ENCODE measurements at places on chromosomes 12 and 14. TPM values are rescaled to one million over a fixed set of nuclear protein-coding genes. Genes with fewer than 3 reads are reported as not detected.
A peak's percentile ranks its signal among the peaks of the same experiment; 100 is the strongest.

EFS gene
- polyA plus RNA-seq, result 1.4 TPM

TMEM132C gene
- polyA plus RNA-seq, result not detected

KRT6A gene
- 10,395 TPM for polyA plus RNA-seq

KRT78 gene
- 1.7 TPM for polyA plus RNA-seq

TMEM116 gene
- 8.3 TPM for polyA plus RNA-seq

CMTM5 gene
- polyA plus RNA-seq, result not detected

DAO gene
- not detected for polyA plus RNA-seq

C12orf75 gene
- 123 TPM for polyA plus RNA-seq

- DNase-seq, result no peak
These were observed 2.1 kb downstream of the SLC39A2 start for GRCh38 chr14:21001218-21001617.

DNA sequence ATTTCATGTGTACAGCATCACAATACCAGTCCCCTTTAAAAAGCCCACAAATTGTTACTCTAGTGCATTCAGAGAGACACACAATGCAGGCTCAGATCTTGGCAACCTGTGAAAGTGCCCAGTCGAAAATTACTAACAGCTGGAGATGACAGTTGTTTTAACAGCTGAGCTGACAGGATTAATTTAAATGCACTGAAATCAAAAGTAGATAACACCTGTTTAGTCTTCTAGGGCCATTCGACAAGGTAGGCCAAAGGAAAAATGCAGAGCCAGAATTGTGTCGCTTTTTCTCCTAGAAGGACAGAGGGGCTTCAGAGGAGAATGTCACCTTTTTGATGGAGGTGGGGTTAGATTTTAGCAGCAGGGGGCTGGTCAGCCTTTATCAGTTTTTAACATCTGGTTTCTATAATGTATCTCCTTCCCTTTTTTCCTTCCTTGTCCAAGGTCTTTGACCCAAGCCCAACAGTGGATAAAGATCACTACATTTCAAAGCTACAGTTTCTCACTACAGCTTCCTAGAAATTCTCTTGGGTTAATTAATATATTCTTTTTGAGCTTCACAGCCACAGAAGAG is 139.1 kb downstream of the SOX5 start:
- DNase-seq, result no peak

GRCh38 chr14:54812617-54813016 is 90.0 kb downstream of the GCH1 start:
- DNase-seq, result no peak

DNA sequence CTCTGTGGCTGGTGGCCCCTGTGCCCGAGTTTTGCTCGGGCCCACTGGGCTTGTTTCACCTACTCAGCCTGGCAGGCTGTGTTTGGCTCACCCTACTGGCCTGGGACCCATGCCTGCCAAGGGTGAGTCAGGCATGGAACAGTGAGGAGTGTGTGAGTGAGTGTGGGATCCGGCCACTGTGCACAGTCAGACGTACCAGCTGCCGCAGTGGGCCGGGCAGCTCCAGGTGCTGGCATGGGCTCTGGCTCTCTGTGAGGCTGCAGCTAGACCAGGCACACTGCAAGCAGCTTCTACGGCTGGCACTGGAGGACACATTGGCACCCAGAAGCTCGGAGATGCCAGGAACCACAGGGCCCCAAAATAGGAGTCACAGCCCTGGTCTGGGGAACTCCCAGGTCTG is 40.6 kb downstream of the HSD17B6 start:
- no peak for DNase-seq

DNA sequence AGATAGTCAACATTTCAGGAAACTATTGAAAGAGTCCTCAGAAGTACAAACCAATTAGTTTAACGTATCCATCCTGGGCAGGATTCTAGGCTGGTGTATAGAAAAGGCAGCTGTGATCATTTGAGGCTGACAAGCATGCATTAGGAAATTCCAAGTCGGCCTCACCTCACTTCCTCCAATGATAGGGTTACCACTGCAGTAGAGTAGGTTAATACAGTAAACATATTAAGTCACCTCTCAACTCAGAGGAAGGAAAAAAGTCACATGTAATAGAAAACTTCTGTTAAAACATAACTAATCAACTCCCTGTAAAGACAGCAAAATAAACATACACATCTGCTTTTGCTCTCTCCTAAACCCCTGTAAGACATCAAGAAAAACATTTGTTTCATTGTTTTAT is 33.5 kb downstream of the MED13L start:
- DNase-seq, result no peak

DNA sequence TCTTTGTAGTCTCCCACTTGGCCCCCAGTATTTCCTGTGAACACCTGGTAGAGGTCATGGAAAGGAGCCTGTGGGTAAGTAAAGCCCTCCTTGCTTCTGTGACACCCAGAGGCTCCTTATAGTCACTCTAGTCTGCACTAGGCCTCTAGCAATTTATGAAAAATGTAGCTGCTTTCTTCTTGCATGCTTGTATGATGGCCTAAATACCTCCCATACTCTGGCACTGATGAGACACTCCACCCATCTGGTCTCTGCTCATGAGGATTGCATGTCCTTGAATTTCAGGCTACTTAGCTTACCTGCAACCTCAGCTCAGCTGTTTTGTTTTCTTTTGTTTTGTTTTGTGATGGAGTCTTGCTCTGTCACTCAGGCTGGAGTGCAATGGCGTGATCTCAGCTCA is 4.6 kb upstream of the A2ML1 start:
- DNase-seq, result no peak

- no peak for DNase-seq
These were observed 11.4 kb upstream of the CALCOCO1 start for GRCh38 chr12:53738406-53739213.

- DNase-seq, result no peak
These were observed 155.8 kb upstream of the FKBP4 start for GRCh38 chr12:2639020-2639298.

GRCh38 chr12:104873374-104873773 is 84.7 kb downstream of the SLC41A2 start:
- DNase-seq, result no peak

DNA sequence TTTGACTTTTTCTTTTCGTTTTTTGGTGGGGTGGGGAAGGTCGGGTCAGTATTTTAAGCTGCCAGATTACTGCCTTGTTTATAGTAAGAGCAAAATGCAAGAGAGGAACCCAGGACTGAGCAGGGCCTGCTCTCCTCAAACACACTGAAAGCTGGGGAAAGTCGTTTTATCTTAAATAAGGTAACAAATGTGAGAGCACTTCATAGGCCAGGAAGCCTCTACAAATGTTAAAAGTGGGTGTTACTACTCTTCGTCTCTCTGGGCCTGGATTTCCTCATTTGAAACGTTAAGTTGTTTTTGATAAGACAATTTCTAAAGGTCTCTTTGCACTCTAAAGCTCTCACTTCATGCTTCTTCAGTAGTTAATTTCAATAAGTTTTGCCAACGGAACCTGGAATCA is 33.8 kb downstream of the PLEKHG7 start:
- no peak for DNase-seq

GRCh38 chr12:121522971-121523370 is 57.9 kb downstream of the KDM2B start:
- DNase-seq, result no peak

GRCh38 chr14:63647696-63648410 is 6.2 kb upstream of the WDR89 start:
- no peak for DNase-seq

DNA sequence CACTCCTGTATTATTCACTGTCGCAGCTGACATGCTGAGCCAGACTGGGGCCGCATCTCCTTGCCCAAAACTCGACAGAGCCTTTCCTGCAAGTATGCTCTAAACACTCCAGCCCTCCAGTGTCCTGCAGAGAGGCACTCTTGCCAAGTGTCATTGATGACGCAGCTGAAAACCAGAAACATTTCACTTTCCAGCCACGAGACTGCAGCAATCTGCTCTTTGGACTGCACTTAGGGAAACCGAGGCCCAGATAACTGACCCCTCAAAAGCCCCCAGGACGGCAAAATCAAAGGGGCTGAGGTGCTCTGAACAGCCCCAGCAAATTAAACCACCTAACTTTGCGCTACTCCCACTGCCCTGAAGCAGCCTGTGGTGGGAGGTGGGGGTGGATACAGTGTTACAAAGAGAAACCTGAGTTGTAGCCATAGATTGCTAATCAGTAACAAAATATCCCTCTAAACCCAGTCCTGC is 2.6 kb downstream of the CCDC85C start:
- DNase-seq, result no peak

- no peak for DNase-seq
These were observed 2.3 kb downstream of the HIP1R start for GRCh38 chr12:122837306-122838265.

DNA sequence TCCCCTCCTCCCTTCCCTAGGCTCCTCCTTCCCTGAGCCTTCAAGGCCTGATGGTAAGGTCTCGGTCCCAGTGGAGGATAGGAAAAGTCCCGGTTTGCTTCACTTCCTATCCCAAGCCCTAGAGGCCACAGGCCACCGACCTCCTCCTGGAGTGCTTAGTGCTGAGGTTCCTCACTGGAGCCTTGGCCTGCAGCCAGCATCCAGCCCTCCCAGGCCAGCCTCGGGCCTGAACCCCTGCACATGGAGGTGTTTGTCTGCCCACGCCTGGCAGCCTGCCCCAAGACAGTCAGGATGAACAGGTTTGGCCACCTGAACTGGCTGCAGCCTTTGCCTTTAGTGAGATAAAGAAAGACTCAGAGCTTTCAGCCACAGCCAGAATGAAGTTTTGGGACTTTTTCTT is 15.8 kb upstream of the KRT7 start:
- DNase-seq, result no peak

DNA sequence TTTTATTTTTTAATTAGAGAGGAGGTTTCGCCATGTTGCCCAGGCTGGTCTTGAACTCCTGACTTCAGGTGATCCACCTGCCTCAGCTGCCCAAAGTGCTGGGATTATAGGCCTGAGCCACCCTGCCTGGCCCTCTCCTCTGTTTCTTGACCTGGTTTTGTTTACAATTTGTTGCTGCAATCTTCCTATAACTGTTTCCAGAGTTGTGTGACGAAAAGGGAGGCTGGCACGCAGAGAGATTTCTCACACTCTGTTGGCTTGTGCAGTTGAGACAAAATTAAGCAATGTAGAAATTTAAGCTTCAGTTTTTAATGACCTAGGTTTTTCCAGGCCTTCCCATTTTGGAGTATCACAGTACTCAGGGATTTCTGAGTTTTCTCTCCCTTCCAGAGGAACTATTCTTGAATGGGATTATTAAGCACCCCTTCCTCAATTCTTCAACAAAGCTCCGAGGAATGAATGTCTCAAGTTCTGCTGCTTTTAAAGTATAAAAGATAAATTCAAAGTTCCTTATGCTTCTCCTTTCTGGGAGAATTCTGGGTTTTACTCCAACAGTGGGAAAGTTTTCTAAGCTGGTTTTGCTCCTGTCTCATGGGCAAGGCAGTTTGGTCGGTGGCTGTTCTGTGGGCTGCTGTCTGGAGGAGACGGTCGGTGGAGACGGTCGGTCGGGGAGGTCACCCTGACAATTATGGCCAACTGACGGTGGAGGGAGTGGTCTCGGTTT is 20.4 kb upstream of the FOS start:
- DNase-seq, result no peak

DNA sequence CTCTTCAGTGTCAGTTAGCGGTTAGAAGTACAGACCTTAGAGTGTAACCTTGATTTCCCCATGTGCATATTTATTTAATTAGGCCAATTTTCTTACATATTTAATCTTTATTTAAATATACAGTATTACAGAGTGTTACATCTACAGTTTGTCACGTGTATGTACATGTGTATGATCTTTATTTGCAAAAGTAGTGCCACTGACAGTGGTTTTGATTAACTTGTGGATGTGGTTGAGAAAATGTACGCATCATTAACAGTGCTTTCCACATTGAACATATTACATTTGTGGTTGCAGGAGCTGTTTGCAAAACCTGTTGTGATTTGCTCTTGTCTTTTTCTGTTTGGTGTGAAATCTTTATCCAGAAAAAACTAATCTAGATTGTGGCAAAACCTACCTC is 535.5 kb downstream of the FLRT2 start:
- no peak for DNase-seq

DNA sequence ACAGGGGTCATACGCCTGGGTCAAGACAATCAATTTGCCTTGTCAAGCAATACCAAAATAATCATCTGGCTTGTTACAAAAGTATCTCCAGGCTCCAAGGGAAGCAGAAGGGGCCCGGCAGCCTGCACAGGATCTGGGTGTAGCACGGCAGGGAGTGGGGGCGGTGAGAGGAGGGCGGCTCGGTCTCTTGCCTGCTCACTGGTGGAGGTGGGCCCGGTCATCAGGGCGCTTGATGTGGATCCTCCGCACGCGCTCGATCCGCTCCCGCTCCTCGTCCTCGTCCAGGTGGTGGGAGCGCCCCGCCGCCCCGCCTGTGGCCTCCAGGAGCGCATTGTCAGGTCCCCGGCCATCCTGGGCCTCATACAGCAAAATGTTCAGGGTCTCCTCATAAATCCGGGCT is 25.7 kb downstream of the KCTD10 start:
- DNase-seq, result no peak

DNA sequence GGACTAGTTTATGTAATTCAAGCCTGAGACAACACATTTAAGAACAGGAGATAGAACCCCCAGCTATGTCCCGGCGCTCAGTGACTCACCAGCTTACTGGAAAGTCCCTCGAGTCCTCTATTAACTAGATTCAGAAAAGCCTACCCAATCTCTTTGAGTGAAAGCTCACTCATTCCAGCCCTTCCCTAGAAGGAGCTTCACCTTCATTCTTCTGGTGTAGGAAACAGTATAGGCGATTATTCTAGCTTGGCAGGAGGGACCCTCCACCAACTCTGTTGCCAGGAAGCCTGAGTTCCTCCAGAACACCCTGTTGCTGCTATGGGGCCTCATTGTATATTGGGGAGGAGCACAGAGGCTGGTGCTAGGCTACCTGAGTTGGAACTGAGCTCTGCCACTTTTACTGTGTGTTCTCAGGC is 57.2 kb upstream of the AEBP2 start:
- peak; percentile 62 for DNase-seq

DNA sequence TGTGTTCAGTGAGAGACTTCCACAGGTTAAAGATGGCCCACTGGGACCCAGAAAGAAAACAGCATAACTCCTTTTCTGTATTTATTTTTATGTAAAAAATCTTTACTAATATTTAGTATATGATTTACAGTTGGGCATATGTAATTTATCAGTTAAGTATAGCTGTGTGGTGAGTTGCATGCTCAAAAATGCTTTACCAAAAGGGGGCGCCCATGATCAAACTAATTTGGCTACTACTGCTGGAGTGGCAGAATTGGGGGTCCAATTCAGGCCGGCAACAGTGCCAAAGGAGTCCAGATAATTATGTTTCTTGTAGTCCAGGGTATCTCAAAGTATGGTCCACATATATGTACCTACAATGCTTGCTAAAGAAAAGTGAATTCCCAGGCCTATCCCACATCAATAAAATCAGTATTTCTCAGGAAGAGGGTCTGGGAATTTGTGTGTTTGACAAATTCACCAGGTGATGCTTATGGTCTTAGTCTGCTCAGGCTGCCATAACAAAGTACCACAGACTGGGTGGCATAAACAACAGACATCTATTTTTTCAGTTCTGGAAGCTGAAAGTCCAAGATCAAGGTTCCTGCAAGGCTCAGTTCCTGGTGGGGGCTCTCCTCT is 152.0 kb downstream of the KTN1 start:
- DNase-seq, result no peak

GRCh38 chr14:84826294-84826693 is 703.6 kb upstream of the FLRT2 start:
- DNase-seq, result peak; percentile 45

- DNase-seq, result no peak
These were observed 41.3 kb upstream of the CMKLR1 start for GRCh38 chr12:108380382-108380781.

GRCh38 chr12:12718853-12719252 is 1.7 kb downstream of the CDKN1B start:
- DNase-seq, result no peak

GRCh38 chr12:84954415-84954814 is 41.8 kb upstream of the SLC6A15 start:
- no peak for DNase-seq

All from keratinocyte (primary cell).